ENCODE measurements at places on chromosomes 2 and 18. TPM values are rescaled to one million over a fixed set of nuclear protein-coding genes. Genes with fewer than 3 reads are reported as not detected.

DNA sequence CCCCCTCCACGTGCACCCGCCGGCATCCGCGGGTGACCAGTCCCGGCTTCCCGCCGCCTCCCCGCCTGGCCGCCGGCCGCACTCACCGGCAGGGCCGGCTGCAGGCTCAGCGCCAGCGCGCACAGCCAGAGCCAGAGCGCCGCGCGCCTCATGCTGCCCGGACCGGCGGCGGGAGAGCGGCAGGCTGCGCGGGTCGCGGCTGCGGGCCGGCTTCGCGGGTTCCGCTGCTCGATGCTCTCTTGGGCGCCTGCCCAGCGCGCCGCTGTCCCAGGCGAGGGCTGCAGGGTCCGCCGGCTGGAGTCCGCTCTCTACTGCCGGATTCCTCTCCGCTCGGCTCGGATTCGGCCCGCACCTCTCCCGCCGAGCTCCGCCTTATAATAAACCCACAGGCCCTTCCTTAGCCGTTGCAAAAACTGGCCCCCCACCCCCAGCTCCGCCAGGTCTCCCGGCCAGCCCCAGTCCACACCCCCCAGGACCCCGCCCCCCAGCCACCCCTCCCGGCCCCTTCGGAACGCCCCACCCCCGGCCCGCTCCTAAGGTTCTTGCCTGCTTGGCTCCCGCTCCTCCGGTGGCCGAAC lies at the start of gene SDC1:
Gene SDC1, minus strand, starts transcription at position 415 of the 578 bp plus-strand sequence. Its CDS starts 263 bp downstream, at position 152.
- DNase-seq: peak; percentile 83

- no peak for DNase-seq
Measured at GRCh38 chr2:7694076-7694985, 777.1 kb downstream of the RNF144A start.

Gene RAB6C
- not detected for total RNA-seq

Gene TPO
- total RNA-seq: 0.31 TPM

Gene MDH1B
- 10.9 TPM for total RNA-seq

All from lung (tissue), 17 donors.